Astrocyte of the spinal cord (primary cell): ENCODE measurements at places on chromosomes 16 and 17.

GRCh38 chr16:80468029-80468428 is 72.8 kb upstream of the DYNLRB2 start:
- DNase-seq, result no peak

- DNase-seq, result peak; percentile 71
Measured at GRCh38 chr17:27407916-27408864, 48.1 kb upstream of the KSR1 start.

- peak; percentile 46 for DNase-seq
Measured at GRCh38 chr17:67139784-67140665, 95.7 kb downstream of the CACNG1 start.

DNA sequence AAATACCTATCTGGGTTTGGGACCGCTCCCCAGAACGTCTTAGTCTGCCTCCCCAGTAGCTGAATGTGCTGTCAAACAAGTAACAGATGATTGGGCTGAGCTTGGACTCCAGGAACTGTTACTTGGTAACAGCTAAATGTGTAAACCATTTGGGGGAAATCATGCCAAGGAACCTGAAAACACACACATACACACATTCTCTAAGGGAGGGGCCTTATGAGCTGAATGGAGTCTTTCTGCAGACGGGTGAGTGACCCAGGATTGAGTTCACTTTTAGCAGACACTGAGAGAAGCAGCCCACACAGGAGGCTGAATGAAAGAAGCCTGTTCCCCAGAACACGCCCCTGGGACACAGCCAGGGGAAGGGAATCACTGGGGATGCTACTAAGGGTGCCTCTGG is 1.6 kb downstream of the ACLY start:
- DNase-seq, result peak; percentile 73

DNA sequence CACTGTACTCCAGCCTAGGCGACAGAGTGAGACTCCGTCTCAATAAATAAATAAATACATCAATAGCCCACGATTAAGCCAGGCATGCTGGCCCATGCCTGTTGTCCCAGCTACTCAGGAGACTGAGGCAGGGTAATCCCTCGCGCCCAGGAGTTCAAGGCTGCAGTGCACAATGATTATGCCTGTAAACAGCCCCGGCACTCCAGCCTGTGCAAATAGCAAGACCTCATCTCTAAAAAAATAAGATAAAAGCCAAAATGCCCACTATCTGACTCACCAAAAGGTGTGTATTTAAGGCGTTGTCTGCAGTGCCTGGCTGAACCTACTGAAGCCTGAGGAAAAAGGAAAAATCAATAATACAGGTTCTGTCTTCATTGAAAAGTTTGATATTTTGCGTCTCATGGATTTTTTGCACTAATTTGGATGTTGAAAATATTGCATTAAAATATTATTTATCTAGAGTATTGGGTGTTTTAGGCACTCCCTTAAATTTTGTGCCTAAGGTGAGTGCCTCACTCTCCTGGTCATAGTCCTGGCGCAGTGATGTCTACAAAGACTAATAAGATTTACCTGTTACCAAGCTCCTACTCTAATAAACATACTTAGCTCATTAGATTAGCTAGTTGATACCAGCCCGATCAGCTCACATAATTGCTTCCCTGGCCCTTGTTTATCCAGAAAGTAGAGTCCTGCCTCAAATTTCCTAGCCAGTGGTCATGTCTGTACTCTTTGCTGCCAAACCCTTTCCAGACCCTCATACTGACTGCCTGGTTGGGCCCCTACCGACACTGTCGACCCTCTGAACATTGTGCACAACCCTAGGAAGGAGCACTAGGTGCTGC is 24.7 kb upstream of the TOB1 start:
- DNase-seq, result no peak

- DNase-seq, result no peak
Measured at GRCh38 chr17:74972107-74972972, at the start of gene HID1. Gene HID1 (minus strand): TSS chr17:74972759. CDS start chr17:74972656, 103 bp downstream.

GRCh38 chr16:49639739-49640431 is 216.0 kb downstream of the ZNF423 start:
- DNase-seq, result peak; percentile 95

DNA sequence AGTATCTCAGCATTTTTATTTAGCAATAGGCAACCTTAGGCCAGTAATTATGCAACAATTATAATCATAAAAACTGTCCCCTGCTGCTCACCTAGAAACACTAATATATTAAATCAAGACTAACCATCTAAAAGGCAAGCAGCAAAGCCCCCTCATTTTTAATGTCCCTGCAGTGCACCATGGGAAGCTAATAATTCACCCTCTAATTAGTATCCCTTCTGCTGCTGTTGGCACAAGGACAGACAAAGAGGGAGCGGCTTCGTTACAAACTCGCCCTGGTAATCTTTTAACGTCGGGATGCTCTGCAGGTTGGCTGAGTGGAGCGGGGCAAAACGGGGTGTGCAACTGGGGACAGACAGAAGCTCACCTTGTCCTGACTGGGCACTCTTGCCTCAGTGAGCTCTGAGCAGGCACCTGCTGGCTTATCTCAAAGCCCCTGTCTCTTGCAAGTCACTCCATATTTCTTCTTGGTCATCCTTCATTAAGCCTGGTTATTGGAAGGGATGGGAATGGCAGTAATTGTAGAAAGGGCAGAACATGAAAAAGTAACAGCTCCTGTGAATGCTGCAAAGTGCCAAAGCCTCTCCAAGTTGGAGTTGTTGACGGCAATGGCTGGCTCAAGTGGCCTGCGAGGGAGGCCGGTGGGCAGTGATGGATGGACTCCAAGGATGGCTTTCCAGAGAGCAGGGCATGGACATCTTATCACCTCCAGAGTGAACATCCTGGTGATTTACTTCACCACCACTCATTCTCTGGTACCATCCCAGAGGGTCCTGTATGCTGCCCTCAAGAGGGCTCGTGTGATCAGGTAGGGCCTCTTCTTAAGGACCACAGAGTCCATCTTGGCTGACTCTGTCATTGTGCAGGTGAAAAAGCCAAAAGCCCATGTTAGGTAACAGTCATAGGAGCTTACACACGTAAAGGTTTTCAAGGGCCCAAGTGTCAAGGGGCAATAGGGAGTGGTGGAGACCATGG is 219.6 kb upstream of the N4BP1 start:
- DNase-seq, result no peak

DNA sequence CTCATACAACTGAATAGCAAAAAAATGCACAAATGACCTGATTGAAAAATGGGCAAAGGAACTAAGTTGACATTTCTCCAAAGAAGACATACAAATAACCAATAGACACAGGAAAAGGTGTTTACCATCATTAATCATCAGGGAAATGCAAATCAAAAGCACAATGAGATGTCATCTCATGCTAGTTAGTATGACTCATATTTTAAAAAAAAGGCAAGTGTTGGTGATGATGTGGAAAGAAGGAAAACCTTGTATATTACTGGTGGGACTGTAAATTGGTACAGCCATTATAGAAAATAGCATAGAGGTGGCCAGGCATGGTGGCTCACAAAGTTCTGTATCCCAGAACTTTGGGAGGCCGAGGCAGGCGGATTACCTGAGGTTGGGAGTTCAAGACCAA is 232.5 kb upstream of the ZFHX3 start:
- no peak for DNase-seq

GRCh38 chr16:67370661-67371060 is 22.6 kb downstream of the TPPP3 start:
- no peak for DNase-seq

GRCh38 chr17:17518014-17518413 is 21.8 kb upstream of the RASD1 start:
- DNase-seq, result no peak

- DNase-seq, result no peak
Measured at GRCh38 chr17:74392848-74393247, 25.5 kb downstream of the GPR142 start.

DNA sequence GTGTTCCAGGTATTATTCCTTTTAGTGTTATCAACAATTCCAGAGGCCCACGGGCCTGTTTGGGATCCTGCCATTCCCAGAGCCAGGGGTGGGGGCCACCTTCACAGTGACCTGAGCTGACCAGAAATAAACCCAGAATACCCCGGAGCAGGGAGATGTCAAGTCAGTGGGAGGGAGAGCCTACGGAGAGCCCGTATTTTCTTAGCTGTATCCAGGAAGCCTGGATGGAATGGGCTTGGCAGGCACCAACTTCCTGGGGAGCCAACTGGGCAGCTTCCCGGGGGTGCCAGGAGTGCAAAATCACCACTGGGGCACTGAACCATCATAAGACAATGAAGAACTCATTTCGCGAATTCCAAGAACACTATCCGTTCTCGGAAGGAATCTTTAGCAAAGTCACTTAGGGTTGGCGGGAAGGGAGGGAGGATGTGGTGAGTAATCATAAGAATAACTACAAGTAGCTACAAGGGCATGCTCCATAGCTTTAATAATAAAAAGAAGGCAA is 13.2 kb upstream of the MRTFB start:
- peak; percentile 23 for DNase-seq

GRCh38 chr16:20740901-20741521 is 607 bp downstream of the THUMPD1 start:
- DNase-seq, result peak; percentile 75

- DNase-seq, result no peak
Measured at GRCh38 chr17:61345825-61346666, 53.6 kb upstream of the TBX2 start.

DNA sequence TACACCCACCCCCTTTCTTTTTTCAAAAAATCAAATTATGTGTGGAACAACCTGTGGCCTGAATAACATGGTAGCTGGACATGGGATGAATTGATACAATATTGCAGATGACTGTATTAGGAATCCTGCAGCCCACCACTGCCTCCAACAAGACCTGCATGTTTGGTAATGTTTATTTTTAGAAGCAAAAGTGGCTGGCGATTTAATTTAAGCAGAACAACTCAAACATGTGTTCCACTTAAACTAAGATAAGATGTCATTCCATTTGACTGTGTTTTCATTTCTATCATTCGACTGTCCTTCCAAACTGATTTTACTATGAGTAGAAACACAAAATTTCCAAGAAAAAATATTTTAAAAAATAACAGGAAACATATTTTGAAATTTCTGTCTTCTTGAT is 10.1 kb upstream of the DHRS7C start:
- no peak for DNase-seq

GRCh38 chr16:11058832-11059231 is 114.5 kb downstream of the CLEC16A start:
- DNase-seq, result no peak

DNA sequence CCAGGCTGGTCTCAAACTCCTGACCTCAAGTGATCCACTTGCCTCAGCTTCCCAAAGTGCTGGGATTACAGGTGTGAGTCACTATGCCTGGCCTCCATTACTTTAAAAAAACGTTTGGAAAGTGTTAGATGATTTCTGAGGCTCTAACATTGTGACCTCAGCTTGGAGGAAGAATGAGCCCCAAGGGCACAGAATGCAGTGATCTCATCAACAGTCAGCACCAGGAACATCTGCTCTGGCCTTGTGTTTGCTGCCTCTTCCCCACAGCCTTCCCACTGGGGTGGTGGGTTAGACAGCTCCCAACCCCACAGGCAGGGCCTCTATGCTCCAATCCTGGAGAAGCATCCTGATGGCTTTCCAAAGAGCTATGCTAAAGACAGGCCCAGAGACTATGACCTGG is 37.7 kb upstream of the SREBF1 start:
- DNase-seq, result peak; percentile 65

DNA sequence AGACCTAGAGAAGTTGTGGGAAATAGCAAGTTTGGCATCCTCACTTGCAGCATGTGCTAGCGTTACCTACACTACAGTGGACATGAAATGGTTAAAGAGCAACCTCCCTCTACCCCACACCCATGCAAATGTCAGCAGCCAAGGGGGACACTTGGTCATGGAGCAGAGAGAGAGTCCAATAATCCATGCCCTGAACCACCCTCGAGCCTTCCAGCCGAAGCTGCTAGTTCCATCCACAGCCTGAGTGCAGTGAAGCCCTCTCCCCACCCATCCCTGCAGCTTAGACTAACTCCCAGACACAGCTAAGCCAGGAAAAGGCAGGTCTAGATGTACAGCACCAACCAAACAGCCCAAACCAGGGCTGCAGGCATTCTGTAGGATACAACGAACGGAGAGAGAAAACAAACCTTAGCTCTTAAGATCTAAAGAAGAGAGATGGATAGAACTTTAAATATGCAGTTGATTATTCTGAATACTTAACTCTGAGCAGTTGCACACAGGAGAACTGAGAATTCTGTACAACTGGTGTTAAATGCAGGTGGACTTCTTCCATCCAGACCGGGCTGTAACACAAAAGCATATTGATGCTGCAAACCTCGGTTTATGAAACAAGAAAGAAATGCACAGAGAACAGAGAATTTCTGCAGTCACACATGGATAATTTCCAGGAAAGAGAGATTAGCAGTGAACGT is 93.8 kb downstream of the SALL1 start:
- DNase-seq, result no peak

- DNase-seq, result no peak
Measured at GRCh38 chr16:31004658-31005057, 5.8 kb downstream of the STX1B start.

DNA sequence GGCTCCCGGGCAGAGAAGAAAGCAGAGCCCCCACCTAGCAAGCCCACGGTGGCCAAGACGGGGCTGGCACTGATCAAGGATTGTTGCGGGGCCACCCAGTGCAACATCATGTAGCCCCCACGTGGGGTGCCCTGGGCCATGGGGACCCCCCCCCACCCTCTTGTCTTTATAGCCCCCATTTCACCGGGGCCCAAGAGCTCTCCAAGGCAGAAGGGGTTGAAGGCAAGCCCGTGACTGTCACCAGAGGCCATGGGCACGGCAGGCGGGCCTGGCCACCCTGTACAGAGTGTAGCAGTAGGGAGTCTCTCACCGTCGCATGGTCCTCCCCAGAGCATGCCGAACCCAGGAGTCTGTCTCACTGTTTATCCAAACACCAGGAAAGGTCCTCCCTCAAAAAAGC is 56.2 kb downstream of the MARF1 start:
- DNase-seq, result no peak

DNA sequence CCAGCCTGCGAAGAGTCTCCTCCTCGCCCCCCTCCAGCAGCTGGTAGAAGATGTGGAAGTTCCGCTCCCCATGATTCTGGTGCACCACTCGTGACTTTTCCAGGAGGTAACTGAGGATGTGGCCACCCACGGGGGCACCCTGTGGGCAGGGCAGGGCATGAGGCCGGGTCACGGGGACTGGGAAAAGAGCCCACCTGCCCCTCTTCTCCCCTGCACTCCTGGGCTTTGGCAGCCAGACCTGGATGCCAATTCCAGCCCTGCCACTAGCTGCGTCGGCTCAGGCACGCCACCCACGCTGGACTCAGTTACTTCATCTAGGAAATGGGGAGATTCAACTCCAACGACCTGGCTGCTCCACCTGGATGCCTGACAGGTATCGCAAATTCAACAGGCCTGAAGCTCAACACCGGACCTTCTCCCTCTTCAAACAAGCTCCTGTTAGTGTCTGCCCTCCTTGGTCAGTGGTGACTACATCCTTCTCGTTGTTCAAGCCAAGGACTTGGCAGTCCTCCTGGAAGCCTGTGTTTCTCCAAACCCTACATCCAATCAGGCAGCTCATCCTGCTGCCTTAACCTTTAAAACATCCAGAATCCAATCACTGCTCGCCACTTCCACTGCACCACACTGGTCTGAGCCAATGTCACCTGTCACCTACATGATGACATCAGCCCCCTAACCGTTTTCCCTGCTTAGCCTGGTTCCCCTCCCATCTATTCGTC is 11.6 kb downstream of the MYO1C start:
- DNase-seq, result peak; percentile 66
